ENCODE measurements at places on chromosomes 3 and 15.

DNA sequence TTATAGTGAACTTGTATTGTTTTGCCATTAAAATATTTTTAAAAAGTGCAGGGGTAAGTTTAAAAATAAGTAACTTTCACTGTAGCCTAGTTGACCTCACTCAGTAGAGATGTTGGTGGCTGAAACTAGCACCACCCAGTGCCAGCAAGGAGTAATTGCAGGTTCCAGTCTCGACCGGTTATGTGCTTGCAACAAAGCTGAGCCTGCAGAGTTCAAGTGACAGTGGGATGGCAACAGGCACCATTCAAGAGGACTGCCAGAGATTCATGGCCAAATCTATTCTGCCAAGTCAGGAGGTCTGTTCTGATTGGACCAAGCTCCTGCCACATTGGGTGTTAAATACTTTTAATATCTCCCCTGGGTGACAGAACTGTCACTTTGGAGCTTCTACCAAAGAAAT, 2.7 kb downstream of the ADAMTS7 start:
- DNase-seq, result no peak

GRCh38 chr15:33864360-33865075, 103.8 kb upstream of the CHRM5 start:
- no peak for DNase-seq

DNA sequence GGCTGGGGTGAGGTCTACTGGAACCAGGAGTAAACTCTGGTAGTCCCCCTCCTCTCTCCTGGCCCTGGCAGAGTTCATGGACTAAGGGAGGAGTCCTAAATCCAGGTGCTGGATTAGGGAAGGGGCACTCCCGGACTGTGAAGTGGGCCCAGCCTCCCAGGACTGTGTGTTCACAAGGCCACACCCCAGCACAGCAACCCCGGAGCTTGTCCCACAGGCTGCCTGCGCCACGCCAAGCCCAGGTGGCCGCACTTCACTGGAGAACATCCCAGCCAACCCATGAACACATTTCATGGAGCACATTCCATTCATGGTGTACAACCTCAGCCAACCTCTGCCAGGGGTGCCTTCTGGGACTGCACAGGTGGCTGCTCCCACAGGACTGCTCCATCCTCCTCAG, 8.2 kb downstream of the ARPIN start:
- no peak for DNase-seq

DNA sequence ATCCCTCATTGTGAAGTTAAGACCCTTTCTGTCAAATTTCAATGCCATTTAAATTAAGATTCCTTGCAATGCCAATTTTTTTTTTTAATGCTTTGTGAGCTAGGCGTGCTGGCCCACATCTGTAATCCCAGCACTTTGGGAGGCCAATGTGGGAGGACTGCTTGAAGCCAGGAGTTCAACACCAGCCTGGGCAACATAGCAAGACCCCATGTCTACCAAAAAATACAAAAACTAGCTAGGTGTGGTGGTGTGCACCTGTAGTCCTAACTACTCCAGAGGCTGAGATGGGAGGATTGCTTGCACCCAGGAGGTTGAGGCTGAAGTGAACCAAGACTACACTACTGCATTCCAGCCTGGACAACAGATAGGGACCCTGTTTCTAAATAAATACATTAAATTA, 5.6 kb upstream of the SH3BP5 start:
- DNase-seq, result no peak

GRCh38 chr3:190318666-190319065, 3.6 kb downstream of the CLDN1 start:
- DNase-seq, result no peak

DNA sequence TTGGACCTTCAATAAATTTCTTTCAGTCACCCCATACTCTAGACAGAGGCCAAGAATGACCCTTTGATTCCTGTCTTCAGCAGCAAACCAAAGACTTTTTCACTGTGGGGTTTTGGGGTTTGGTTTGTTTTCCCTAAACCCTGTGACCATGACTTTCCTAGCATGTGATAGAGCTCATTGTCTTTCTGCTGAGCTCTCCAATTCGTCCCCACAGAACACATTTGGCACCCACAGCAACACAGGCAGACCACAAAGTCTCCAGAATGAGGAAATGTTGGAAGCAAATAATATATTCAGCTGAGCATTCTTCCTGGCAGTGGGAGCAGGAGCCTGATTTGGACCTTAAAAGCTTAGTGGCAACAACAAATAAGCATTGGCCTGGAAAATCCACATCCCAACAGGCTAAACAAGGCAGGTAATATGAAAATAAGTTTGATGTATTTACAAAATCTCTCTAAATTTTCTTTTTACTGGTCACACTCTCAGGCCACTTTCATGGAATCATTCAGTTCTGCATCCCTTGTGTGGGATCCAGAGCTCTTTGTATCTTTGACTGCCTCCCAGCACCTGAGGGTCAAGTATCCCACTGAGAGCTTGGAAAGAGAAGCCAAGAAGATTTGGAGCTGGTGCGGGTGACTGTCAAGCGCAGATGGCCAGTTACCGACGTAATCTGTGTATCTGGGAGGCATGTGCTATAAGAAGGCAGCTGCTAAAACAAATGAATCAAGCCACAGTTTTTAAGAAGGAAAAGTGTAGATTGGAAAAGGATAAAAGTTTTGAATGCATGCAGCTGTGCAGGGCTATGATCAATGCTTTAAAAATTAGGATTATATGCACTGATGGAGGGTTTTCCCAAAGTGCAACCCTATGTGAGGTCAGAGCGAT, 36.5 kb upstream of the CPB1 start:
- no peak for DNase-seq

GRCh38 chr15:57321973-57322601, 54.2 kb upstream of the CGNL1 start:
- DNase-seq, result no peak

DNA sequence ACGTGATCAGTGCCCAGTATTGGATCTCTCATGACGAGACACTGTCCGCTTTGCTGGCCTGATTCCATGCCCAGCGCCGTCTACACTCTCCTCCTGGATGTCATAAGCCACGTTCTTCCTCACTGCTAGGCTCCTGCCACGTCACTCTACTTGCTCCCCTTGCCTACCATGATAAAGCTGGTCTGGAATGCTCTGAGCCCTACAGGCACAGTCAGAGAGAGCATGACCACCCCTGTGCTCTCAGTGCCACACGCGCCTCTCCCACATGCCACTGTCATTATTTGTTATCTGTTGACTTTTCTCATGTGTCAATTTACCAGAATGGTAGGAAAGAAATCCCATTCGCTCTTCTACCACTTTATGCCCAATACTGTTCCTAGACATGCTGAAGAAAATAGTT, 148.6 kb downstream of the ANO10 start:
- DNase-seq, result no peak

- no peak for DNase-seq
Measured at GRCh38 chr3:128845119-128845777, 34.2 kb upstream of the ACAD9 start.

DNA sequence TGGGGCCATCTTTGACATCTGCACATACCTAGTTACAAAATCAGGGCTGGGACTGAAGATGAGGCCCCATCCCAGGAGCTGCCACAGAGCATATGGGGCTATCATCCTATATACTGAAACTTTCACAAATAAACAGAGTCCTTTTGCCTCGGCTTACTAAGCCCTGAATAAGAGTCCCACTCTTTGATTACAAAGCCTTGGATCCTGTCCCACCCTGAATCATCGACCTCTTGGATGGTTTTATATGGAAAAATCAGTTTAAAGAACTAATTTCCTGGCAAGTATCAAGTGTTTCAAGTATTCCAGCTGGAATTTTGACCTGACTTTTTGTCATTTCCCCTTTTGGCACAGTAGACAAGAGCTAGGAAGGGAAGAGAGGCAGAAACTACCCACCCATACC, 331.3 kb upstream of the FRG2C start:
- no peak for DNase-seq

DNA sequence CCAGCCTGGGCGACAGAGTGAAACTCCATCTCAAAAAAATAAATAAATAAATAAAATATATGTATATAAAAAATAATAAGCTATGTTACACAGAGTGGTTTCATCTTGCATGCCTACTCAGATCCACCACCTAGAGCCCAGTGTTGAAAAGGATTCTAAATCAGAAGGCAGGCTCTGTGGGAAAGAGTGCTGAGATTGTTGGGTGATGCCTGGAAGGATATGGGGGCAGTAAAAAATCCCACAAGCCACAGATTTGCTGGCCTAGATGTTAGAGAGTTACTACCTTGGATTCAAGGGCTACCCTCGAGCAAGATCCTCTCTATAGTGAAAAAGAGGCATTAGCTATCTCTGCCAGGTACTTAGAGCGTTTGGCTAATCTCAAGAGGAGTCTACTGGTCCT, 144.3 kb downstream of the STAC start:
- no peak for DNase-seq

- DNase-seq, result no peak
Measured at GRCh38 chr15:48630245-48630644, 15.3 kb downstream of the FBN1 start.

DNA sequence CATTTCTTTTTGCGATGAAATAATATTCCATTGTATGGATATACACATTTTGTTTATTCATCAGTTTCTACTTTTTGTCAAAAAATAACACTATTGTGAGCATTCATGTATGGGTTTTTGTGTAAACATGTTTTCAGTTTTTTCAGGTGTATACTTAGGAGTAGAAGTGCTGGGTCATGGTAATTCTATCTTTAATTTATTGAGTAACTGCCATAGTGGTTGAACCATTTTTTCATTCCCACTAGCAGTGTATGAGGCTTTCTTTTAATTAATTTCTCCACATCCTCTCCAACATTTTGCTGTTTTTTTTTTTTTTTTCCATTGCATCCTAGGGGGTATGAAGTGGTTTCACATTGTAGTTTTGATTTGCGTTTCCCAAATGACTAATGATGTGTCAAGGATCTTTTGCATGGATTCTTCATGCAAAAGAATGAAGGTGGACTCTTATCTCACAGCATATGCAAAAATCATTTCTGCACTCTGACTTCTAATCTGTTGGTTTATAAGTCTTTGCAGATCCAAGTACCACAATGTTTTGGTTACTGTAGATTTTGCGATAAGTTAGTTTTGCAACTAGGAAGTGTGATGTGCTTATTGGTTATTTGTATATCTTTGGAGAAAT, 12.6 kb downstream of the ATP2C1 start:
- no peak for DNase-seq

DNA sequence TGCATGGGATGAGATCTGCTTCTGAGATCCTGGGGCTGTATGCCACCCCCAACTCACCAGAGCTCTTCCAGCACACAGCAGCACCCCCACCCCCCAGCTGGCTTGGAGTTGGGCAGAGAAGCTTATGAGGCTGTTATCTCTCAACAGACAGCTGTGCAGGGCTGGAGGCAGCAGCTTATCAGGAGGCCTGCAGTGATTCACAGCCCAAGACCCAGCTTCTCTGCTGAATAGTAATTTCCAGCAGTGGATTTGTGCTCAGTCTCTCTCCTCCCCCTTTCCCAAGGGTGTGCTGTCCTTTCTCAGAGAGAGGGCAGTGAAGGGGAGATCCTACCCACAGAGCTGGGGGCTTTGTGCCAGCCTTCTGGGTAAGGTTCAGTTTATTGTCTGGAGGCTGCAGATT, 2.1 kb downstream of the RPP25 start:
- DNase-seq, result no peak
